ENCODE measurements at places on chromosomes 3 and 15. TPM values are rescaled to one million over a fixed set of nuclear protein-coding genes. Genes with fewer than 3 reads are reported as not detected.

Gene MUSTN1
- total RNA-seq, result not detected

Gene GNAT1
- 0.26 TPM for total RNA-seq

Gene CAV3
- not detected for total RNA-seq

Gene SAMD7
- total RNA-seq, result not detected

Gene REC114
- total RNA-seq, result not detected

Gene C3orf70
- total RNA-seq, result under 0.01 TPM

Gene GHSR
- not detected for total RNA-seq

DNA sequence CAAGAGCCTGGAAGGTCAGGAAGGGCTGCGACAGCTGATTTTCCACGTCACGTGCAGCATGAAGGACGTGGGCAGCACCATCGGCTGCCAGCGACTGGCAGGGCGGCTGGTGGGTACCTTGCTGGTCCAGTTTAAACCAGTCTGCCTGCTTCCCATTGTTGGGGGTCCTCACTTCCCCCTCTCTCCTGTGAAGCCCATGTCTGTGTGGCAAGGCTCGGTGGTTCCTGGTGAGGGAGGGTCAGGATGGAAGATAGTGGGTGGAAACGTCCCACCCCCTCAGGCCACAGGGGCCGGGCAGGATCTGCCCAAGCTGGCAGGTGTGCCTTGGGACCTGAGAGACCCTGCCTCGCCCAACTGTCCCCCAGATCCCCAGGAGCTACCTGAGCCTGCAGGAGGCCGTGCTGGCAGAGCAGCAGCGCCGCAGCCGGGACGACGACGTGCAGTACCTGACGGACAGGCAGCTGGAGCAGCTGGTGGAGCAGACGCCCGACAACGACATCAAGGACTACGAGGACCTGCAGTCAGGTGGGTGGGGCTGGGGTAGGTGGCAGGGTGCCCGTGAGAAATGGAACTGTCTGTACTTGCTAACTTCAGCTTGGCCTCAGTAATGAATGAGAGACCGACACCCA lies 108.2 kb downstream of the LRRK1 start:
- DNase-seq, result peak; percentile 43

DNA sequence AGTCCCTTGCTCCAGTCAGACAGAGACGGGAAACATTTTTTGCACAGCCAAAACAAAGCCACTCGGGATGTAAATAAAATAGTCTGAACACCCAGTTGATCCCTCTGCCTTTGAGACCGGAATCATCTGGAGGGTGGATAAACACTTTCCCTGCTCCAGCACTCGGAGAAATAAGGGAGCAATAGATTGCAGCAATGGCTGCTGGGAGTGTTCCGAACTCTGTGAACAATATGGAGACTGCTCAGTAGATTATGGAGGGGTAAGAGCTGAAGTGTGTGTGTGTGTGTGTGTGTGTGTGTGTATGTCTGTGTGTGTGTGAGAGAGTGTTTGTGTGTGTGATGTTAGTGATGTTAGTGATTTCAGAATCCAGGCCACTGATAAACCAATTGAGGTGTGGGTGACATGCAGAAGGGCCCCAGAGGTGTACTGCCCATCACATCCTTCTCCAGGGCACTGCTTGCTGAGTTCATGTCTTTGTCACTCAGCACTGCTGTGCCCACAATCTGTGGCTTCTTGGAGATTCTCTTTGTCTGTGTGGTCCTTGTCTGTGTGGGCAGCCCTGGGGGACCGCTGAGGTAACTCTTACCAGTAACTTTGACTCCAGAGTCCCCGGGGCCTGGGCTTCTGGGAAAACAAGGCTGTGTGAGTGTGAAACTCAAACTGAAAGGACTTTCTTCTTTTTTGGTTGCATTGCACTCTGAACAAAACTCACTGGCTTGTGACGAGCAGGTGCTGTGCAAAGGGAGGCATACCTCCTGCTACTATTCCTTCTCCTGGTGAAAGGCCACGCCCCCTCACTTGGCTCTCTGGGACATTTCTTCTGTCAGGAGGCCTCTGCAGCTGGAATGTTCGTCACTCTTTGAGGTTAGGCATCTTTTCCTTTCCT lies 23.0 kb downstream of the CRYGS start:
- no peak for DNase-seq

DNA sequence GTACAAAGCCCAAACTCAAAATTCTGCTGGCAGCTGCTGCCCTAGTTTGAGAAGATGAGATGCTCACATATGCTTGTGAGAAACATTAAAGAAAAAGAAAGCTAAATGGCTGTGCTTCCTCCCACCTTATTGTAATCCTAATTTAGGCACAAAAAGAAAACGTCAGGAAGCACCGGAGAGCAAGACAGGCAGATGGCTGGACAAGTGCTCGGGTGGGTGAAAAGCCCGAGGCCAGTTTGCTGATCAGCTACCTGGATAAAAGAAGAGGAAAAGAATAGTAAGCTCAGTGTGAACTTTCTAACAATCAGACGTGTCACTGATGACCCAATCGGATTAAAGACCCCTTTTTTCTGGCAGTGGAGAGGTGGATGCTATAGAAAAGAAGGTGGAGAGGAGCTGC lies 368.0 kb upstream of the ATP10A start:
- DNase-seq, result no peak

DNA sequence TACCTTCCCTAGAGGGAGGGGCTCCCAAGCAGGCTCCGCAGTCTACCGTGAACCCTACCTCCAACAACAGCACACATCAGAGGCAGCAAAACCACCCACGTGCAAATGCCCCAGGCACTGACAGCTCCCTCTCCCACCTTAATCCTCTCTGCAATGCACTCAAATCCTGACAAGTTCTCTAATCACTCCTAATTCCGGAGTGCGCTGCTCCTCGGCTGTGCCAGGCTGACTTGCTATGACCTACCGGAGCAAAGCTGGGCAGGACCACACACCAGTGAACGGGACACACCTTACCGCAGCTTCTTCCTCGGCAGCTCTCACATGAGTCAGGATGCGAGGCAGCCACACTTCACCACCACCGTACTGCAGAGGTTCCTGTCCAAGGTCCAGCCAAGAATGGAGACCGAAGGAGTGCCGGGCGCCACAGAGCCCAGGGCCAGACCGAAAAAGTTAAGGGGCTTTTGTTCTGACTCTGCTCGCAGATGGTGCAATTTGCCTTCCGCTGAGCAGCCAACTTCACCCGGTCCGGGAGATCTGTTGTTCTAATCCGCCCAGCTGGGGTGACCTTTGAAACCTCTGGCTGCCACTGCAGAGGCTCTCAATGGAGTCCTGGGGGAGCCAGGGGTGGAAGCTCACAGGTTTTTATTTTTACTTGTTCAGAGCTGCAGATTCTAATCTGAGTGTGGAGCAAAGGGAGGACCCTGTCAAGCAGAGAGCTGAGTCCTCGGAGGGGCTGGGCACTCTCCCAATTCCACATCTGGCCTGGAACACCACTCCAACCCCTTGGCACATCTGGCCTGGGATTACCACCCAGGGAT lies 84.4 kb downstream of the MYLK start:
- DNase-seq, result peak; percentile 92

DNA sequence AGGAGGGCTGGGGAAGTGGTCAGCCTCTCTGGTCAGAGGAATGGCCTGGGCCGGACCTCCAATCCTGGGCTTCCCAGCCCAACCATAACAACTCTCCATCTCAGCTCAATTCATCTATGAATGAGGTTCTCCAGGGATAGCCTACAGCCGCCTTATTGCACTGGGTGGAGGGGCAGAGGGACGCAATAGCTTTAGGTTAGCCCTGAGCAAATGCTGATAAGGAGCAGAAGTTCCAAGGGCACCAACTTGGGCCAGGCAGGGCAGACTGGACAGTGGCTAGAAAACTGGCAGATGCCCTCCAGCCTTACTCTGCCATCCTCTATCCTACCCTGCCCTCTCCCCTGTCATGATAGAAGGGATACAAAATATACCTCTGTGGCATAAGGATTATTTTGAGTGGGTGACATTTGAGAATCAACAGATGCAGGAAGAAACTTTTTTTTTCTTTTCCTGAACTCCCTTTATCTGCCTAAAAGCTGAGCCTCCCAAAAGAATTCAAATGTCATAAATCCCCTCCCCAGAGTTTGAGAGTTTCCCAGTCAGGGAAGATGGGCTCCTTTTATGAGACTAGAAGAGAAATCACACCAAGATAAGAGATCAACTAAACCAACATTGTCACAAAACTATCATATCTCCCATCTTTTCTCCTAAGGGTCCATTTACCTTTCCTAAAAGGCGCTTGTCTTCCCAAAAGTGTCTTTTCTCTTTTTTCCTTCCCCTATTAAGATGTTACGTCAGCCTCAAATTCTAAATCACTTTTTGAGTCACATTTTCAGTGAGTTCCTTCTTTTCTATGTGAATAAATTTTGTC lies 40.4 kb upstream of the C15orf39 start:
- no peak for DNase-seq

DNA sequence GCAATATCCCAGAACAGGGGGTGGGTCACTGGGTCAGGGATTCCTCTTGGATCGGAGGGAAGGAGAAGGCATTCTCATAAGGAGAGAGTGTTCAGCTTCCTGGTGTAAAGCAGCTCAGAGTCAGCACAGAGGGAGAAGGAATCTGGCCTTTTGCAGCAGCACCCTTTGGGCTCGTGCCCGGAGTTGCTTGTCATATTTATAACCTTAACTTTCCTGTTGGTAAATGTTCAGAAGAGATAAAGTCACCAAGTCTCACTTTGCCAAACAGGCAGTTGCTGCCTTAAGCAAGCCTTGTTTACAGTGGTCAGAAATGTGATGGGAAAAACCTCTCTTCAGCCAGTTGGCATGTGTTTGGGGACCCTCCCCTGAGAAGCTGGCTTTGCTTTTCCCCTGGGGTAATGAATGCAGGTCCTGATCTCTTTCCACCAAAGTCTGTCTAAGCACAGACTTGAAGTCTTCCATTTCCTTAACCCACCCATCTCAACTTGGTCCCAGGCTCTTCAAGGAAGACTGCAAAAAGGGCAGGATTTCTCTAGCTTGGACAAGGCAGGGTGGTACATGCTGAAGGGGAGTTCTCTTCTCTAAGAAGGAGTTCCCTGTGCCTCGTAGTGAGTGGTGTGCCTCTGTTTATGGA lies 206.9 kb upstream of the BHLHE40 start:
- no peak for DNase-seq

DNA sequence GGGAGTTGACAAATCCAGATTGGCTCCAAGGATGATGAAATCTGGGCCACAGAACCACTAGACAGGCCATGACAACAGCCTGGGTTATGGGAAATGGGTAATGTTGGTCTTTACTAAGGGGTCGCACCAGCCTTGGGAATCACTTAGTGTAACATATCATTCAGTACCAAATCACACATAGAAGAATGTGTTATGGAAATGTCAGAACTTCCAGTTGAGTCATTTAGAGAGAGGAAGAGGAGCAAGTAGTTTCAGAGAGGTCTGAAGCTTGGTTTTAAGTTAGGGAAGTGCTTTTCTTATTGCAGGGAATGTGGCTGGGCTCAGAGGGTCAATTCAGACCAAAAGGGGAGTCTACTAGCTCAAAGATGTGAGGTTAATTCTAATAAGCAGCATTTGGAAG lies 241.6 kb upstream of the ZPLD1 start:
- peak; percentile 54 for DNase-seq

DNA sequence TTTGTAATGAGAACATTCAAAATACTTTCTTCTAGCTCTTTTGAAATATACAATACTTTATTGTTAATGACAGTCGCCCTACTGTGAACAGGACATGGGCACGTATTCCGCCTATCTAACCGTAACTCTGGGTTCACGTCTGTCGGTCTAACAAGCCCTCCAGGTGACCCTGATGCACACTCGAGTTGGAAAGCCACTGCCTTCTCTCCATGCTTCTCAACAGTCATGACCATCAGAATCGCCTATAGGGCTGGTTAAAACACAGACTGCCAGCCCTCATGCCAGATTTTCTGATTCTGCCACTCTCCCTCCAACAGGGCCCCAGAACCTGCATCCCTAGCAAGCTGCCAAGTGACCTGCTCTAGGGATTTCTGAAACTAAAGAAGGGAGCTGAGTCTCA lies 140.2 kb downstream of the FOXP1 start:
- DNase-seq, result no peak

- DNase-seq, result no peak
Measured at GRCh38 chr3:38003371-38003816, 12.8 kb downstream of the VILL start.

GRCh38 chr3:173410849-173411248 lies 13.3 kb downstream of the NLGN1 start:
- no peak for DNase-seq

GRCh38 chr3:113232342-113232741 lies 21.0 kb downstream of the BOC start:
- DNase-seq, result no peak

DNA sequence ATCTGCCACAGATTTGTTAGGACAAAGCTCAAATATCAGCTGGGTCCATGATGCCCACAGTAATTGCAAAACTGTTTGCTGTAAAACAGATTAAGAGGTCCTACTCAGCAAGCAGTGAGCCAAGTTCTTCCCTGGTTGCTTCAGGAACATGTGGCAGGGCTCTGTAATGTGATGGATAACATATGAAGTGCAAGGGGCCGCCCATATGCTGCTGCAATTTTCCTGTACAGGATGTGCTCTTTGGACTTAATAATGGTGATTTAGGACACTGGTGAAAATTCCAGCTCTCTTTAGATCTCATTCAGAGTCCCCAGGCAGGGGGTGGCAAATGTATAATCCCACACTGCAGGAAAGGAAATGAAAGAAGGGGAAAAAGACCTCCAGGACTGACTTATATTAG lies 289.4 kb downstream of the LSAMP start:
- DNase-seq, result no peak

DNA sequence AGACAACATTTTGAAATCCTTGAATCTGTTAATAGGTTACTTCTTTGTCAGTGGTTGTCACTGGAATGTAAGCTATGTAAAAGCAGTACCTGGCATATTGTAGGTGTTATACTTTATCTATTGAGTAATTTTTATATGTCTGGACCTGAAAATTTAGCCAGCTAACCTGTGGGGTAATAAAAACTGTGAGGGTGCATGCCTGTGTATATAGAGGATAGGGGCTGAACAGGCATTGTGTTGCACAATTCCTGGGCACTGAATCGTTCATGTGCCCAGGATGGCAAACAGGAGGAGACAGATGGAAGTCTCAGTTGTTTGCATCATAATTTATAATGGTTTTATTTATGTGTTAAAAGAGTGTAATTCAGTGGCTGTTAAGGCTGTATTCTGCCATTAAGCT lies 67.1 kb downstream of the ARMC8 start:
- peak; percentile 86 for DNase-seq

DNA sequence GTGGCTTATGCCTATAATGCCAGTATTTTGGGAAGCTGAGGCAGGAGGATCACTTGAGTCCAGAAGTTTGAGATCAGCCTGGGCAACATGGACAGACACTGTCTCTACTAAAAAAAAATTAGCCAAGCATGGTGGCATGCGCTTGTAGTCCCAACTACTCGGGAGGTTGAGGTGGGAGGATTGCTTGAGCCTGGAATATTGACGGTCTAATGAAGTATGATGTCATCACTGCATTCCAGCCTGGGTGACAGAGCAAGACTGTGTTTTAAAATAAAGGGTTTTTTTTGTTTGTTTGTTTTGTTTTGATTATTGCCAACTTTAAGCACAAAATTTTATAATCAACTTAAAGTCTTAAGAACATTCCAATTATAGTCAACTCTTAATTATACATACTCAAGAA lies 6.8 kb downstream of the PLSCR1 start:
- DNase-seq, result no peak

- DNase-seq, result peak; percentile 60
Measured at GRCh38 chr3:154244644-154245043, 79.6 kb downstream of the DHX36 start.

- no peak for DNase-seq
Measured at GRCh38 chr15:71489570-71489969, 320.8 kb upstream of the NR2E3 start.

Data from bronchial epithelial cell (primary cell).